Activated CD4-positive, alpha-beta T cell treated with anti-CD3 and anti-CD28 coated beads, Interleukin-2, amount 10 ng/mL, durations not matched to agents 24 days and 14 days (primary cell): ENCODE measurements at places on chromosomes 12 and 14.

GRCh38 chr14:93025055-93025454 is 90.7 kb downstream of the ITPK1 start:
- H3K27ac ChIP-seq = no peak overlapping the region
- H3K4me3 ChIP-seq = no peak overlapping the region
- H3K27me3 ChIP-seq = no peaks in the 10 kb centered on the region
- peaks cover 7% of the 10 kb centered on the region for H3K36me3 ChIP-seq

DNA sequence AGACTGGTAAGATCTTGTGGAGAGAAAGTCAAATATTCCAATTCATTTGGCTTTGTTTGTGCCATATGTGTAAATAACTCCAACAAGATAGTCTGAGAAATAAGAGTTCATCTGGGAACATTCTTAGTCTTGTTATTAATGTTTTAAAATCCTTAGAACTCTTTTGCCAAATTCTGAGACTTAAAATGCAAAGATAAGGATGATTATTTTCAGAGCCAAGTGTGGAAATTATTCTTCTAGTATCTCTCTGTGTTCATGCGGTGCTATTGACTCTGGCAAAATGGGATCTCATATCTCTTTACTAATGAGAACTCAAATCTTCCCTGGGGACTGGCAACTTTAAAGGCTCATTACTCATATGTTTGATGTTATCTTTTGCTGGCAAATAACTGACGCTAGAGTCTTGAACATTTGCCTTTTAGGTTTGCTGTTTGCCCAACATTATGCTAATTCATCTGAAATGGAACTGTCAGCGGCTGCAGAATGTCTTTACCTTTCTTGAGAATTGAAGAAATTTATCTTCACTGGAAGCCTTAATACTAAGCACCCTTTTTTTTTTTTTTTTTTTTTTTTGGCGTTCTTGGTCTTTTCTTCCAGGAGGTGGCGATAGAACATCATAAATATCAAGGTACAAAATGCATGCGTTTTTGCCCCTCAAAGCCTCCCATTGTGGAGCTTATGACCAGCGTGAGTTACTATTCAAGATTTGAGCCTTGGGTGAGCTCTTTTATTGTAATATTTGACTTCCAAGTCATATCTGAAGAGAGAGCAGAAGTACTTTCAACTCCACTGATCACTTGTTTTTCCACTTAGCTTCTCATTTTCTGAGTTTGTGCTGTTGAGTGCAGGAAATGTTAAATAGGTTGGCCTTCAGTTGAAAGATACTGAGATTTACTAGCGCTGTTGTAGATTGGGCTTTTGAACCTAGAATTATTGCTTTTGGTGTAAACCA is 86.5 kb downstream of the CAND1 start:
- no peak overlapping the region for H3K27ac ChIP-seq
- DNase-seq = peak; percentile 71
- peaks cover 15% of the 10 kb centered on the region for H3K4me1 ChIP-seq

DNA sequence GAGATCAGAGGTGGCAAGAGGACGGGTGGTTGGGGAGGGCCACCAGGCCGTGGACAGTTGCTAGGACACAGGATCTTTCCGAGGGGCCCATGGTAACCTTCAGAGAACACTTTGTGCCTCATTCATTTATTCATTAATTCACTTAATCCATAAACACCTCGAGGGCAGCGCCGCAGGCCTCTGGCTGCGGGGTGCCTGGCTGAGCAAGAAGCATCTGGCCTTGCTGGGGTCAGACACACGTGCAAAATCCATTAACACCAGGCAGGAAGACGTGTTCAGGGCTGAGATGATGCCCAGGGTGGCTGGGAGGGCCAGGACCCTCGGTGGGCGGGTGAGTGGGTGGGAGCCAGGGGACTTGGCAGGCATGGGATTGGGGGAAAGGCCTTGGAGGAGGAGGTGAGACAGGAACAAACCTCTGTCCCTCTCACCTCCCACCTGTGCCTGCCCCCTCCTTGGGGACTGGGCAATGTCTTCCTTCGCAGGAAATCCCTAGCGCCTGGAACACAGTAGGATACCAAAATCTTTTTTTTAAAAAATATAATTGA is 6.6 kb upstream of the DLK1 start:
- no peaks in the 10 kb centered on the region for H3K4me1 ChIP-seq
- no peak overlapping the region for H3K27ac ChIP-seq
- no peaks in the 10 kb centered on the region for H3K36me3 ChIP-seq

- no peak overlapping the region for H3K27ac ChIP-seq
- H3K4me1 ChIP-seq = no peaks in the 10 kb centered on the region
- DNase-seq = no peak
- H3K27me3 ChIP-seq = peaks cover 10% of the 10 kb centered on the region
- H3K4me3 ChIP-seq = no peak overlapping the region
Measured at GRCh38 chr12:51639361-51639760, 48.3 kb downstream of the SCN8A start.

DNA sequence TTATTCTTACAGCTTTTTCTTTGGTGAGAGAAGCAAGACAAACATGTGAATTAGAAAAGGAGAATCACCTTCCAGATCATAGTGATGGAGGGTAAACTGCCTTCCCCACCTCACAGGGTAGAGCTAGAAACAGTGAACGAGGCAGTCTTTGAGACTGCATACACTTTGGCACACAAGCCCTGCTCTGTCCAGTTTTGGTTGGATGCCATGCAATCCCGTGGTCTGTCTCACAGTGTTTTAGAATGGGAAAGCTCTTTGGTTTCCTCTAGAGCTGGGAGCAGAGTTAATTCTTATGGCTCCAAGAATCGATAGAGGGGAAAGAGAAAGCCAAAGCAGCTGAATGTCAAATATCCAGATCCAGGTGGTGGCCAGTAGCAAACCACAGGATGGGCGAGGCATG is 21.9 kb downstream of the TDP1 start:
- no peak for DNase-seq
- no peak overlapping the region for H3K4me3 ChIP-seq
- H3K27me3 ChIP-seq = no peaks in the 10 kb centered on the region
- no peaks in the 10 kb centered on the region for H3K4me1 ChIP-seq
- H3K27ac ChIP-seq = no peak overlapping the region

GRCh38 chr12:12290206-12290605 is 23.4 kb upstream of the LRP6 start:
- DNase-seq = no peak
- peaks cover 3% of the 10 kb centered on the region for H3K27me3 ChIP-seq
- H3K27ac ChIP-seq = no peak overlapping the region
- H3K4me3 ChIP-seq = no peak overlapping the region
- no peaks in the 10 kb centered on the region for H3K36me3 ChIP-seq

- no peaks in the 10 kb centered on the region for H3K27me3 ChIP-seq
- no peak overlapping the region for H3K4me3 ChIP-seq
- H3K27ac ChIP-seq = no peak overlapping the region
- no peaks in the 10 kb centered on the region for H3K36me3 ChIP-seq
- H3K4me1 ChIP-seq = no peaks in the 10 kb centered on the region
Measured at GRCh38 chr14:37063467-37064240, 108.8 kb downstream of the SLC25A21 start.

DNA sequence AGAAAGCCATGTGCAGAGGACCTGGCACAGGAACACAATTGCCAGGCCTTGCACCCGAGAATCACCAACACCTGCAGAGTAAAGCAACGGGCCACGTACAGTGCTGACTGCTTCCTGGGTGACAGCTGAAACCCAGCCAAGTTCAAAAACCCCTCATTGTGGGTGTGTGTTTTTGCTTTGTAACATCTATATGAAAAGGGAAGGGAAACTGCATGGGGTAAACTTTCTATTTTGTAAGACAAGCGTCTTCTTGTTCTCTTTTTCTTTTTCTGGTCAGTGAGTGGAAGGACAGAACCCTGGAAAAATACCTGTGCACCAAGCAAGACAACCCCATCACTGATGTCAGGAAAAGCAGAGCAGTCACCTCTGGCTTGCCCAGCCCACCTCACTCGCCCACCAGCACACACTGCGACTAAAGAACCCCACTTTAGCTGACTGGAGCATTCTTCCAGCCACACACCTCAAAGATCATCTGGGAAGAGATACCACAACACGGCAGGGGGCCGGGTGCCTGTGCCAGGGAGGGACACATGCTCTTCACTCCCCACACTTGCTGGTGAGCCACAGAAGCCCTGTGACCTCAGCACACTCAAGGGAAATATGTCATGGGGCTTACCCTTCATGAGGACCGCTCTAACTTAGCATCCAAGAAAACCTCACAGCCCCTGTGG is 172.3 kb downstream of the NDUFA12 start:
- DNase-seq = peak; percentile 63

- H3K27ac ChIP-seq = peak overlapping the region; percentile 96
- peaks cover 6% of the 10 kb centered on the region for H3K27me3 ChIP-seq
- peaks cover 13% of the 10 kb centered on the region for H3K36me3 ChIP-seq
- H3K4me1 ChIP-seq = peaks cover 29% of the 10 kb centered on the region
Measured at GRCh38 chr12:92927436-92928281, 1.4 kb downstream of the EEA1 start.

DNA sequence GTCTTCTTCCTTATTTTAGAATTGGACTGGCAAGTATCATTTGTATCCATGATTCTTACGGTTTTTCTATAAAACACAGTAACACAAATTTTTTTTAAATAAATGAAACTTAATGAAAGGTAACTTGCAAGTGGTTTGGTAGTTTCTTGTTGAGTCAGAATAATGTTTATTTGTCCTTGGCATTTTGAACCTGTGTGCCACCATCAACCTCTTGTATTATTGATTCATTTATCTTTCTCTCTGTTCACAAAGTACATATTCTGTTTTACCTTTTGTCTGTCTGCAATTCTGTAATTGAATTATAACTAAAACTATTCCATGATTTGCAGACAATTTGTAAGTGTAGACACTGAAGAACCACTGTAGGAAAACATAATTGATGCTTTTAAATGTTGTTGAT is 54.7 kb downstream of the MIPOL1 start:
- H3K4me1 ChIP-seq = no peaks in the 10 kb centered on the region
- no peak overlapping the region for H3K27ac ChIP-seq
- H3K4me3 ChIP-seq = no peak overlapping the region
- no peaks in the 10 kb centered on the region for H3K36me3 ChIP-seq

DNA sequence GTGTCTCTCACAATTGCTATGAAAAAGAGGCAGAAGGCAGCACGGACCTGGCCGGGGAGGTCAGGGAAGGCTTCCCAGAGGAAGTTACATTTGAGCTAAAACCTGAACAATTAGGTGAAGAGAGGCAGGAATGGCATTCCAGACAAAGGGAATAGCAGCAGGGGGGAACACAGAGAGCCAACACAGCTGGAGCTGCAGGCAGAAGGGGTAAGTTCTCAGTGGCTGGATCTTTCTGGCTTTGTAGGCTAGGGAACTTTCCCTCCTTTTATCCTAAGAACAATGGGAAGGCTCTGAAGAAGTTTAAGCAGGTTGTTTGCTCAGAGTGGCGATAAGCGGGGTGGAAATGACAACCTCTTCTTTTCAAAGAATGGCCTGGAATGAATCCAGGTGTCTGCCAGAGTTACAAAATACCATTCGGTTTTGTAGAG is 100.0 kb downstream of the PRIMA1 start:
- H3K36me3 ChIP-seq = no peaks in the 10 kb centered on the region
- H3K4me3 ChIP-seq = no peak overlapping the region
- H3K27me3 ChIP-seq = peaks cover 26% of the 10 kb centered on the region
- H3K27ac ChIP-seq = no peak overlapping the region
